ENCODE measurements at places on chromosomes 4 and X.

- DNase-seq: no peak
Observed at GRCh38 chrX:39826813-39827543, 270.8 kb downstream of the BCOR start.

DNA sequence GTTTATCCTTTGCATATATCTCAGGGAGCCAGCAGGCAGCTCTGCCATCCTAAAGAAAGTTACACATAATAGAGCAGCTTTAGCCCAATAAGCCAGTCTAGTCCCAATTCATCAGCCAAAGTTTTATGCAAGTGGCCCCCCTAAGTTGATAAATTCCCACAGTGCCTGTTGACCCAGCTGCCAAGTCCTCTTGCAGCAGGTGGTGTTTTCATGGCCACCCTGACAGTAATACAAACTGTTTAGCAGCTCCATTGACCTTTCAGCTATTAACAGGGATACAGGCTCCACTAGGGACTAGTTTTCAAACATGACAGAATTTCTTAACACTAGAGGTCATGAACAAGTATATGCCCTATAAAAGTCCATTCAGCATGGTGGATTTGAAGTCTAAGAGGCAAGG lies 77.5 kb downstream of the HHIP start:
- no peak for DNase-seq

DNA sequence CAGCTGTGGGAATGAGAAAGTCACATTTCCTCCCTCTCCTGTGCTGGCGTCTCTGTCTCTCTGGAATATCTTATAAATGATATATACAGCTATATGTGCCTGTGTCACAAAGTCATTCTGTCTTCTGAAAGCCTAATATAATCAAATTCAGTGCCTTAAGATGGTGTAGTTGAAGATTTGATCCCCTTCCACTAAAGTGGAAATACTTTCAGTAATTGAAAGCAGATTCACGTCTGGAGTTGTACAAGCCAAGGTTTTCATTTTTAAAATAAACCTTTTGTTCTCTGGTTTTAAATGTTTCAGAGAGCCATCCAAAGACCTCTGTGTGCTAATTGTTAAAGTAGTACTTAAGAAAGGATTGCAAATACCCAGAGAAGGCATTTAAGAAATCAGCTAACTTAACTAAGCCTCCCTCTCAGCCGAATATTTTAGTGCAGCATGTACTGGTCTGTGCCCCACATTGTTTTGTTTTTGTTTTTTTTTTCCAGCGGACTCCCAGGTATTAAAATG lies 206.8 kb downstream of the TENM3 start:
- DNase-seq: no peak

DNA sequence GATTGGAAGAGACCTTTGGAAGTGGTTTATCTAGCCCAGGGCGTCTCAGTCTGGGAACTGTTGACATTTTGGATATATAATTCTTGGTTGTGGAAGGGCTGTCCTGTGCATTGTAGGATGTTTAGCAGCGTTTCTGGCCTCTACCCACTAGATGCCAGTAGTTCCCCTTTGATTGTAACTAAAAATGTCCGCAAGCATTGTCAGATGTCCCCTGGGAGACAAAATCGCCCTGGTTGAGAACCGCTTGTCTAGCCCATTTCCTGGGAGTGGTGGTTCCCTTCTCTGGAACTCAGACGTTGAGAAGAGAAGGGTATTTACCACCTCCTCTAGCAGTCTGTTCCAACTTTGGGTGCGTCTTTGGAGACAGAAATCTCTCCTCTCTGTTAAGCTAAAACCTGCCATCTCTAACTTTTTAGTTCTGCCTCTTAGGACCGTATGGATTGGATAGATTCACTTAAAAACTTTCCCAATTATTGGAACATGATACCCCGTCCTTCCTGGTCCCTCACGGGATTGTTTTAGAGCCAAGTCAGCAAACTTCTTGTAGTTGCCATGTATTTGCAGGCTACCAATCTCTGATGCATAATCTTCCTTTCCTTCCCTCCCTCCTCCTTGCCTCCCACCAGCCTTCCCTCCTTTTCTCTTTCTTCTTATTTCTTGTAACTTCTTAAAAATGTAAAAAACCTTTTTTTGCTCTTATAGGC lies 13.9 kb downstream of the TMEM165 start:
- no peak for DNase-seq

DNA sequence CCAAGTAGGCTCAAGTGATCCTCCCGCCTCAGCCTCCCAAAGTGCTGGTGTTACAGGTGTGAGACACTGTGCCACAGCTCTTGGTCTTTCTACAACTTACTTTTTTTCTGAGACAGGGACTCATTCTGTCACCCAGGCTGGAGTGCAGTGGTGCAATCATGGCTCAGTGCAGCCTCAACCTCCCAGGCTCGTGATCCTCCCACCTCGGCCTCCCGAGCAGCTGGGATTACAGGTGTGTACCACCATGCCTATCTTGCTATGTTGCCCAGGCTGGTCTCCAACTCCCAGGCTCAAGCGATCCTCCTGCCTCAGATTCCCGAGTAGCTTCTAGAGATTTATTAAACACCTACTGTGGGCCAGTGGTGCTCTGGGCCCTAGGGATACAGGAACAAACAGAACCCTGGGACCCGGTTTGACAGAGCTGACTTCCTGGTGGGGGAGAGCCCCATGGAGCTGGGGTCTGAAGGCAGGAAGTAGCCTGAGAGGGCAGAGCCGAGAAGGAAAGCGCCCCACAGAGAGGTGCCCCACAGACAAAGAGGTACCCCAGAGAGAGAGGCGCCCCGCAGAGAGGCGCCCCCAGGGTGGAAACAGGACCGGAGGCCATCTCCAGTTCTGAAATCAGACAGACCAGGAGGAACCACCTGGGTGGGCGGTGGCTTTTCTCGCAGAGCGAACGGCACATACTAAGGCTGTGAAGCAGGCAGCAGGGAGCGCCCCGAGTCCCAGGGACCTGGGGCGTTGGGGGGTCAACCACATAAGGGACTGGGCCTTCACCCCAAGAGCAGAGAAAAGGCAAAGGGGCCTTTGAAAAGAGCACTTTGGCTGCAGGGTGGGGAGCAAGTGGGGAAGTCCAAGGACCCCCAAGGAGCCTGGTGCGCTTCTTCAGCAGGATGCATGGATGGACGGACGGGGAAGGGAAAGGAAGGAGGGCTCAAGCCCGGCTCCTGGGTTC lies 5.0 kb downstream of the IRAK1 start:
- DNase-seq: no peak

GRCh38 chr4:24024605-24025004 lies 134.8 kb upstream of the PPARGC1A start:
- no peak for DNase-seq

- no peak for DNase-seq
Observed at GRCh38 chrX:14032406-14032805, 2.7 kb upstream of the GEMIN8 start.

- DNase-seq: no peak
Observed at GRCh38 chr4:52665592-52665991, 6.5 kb upstream of the USP46 start.

GRCh38 chrX:65745992-65746391 lies 78.5 kb downstream of the MSN start:
- no peak for DNase-seq

GRCh38 chrX:47316276-47317025 lies 53.9 kb upstream of the ZNF157 start:
- no peak for DNase-seq

GRCh38 chrX:2782778-2783177 lies 30.9 kb downstream of the XG start:
- no peak for DNase-seq

DNA sequence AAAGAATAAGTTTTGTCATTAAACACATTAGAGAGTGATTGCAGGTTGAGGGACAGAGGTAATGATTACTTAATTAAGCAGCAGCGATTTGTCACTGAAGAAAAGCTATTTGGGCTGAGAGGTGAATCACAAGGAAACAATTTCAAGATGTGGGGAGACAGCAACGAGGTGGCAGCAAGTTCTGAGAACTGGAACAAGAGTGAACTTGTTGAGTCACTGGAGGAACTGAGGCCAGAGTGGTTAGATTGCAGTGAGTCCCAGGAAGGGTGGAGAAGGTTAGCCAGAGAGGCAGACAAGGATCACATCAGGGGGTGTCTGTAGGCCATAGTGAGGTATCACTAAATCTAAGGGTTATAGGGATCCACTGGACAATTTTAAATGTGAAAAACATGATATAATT lies 57.9 kb upstream of the TMPRSS11A start:
- DNase-seq: no peak

DNA sequence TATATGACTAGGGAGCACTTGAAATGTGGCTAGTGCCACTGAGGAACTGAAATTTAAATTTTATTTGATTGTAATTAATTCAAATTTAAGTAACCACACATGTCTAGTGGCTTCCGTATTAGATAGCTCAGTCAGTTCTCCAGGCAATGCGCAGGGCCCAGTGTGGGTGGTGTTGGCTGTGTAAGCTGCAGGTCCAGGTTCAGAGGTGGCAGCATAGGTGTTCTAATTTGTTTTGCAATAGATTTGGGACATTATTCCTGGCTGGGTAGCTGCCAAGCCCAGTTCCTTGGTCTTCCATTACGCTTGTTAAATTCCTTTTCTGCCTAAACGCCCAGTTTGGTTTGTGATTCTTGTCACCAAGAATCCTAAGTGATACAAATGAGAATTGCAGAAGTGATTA lies 79.5 kb downstream of the FAM184B start:
- DNase-seq: no peak

DNA sequence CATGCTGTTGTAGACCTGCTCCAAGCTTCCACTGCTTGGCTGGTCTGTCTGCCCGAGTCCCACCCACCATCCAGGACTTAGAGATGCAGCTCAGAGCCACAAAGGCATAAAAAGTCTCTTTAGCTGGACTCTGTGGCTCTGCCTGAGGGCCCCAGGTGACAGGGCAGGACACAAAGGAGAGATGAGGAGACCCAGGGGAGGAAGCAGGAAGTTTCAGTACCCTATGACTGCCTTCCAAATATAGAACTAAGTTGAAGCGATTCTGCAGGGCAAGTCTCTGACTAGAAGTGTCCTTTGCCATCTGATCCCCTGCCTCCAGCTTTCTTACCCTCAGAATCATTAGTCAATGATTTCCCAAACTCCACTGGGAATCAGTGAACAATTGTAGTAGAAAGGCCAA lies 11.2 kb upstream of the CXCR3 start:
- no peak for DNase-seq

- DNase-seq: no peak
Observed at GRCh38 chr4:52368895-52369294, 290.2 kb downstream of the USP46 start.

- no peak for DNase-seq
Observed at GRCh38 chr4:133151341-133151690, 2.2 kb downstream of the PCDH10 start.

- DNase-seq: no peak
Observed at GRCh38 chrX:154457491-154458115, 478 bp upstream of the PLXNA3 start.

Measured in stimulated activated CD4-positive, alpha-beta T cell treated with anti-CD3 and anti-CD28 coated beads, Interleukin-15, amount 100 ng/mL, for 48 hours (primary cell).